ENCODE measurements at places on chromosomes 4 and X.
A peak's percentile ranks its signal among the peaks of the same experiment; 100 is the strongest.

DNA sequence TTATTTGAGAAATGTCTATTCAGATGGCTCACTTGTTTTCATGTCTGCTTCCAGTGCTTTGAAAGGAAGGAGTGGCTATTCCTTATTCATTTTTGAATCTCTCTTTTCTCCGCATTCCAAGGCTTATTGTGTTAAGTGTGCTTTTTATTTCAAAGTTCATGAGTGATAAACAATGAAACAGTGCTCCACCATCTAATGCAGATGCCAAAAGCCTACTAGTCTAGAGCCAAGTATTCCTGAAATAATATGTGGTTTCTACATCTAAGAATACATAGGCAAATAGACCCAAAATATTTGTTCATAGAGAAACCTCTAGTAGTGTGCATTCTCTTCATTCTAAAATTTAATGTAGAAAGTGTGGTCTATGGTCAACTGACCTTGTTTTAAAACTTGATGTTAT lies 187.3 kb downstream of the GABRB1 start:
- no peak overlapping the region for H3K27ac ChIP-seq
- H3K36me3 ChIP-seq: no peaks in the 10 kb centered on the region
- H3K4me3 ChIP-seq: no peak overlapping the region
- no peak for DNase-seq
- H3K4me1 ChIP-seq: no peaks in the 10 kb centered on the region
- H3K27me3 ChIP-seq: no peaks in the 10 kb centered on the region

DNA sequence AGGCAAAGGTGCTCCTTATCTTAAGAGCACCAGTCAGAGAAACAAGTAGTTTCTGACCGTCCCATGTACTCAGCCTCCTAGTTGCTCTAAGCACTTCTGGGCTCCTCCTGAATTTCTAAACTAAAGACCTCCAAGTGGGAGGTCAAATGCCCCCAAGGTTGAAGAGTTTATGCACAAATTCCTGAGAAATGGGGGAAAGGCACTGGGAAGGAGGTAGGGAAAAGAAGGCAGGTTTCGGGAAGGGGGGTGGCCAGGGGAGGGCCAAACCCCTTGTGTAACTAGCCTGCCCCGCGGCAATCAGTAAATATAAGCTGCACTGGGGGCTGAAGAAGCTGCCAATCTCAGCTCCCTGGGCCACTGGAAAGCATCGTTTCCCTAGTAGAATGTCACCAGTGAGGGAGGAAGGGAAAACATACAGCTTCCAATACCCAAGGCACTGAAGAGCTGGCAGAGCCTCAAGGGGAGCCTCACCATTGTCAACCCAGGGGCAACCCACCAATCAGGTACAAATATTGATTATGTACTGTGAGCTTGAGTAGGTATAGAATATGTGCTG lies 3.4 kb downstream of the FOXO4 start:
- no peak overlapping the region for H3K27ac ChIP-seq
- DNase-seq: no peak
- no peak overlapping the region for H3K4me3 ChIP-seq
- no peaks in the 10 kb centered on the region for H3K36me3 ChIP-seq

DNA sequence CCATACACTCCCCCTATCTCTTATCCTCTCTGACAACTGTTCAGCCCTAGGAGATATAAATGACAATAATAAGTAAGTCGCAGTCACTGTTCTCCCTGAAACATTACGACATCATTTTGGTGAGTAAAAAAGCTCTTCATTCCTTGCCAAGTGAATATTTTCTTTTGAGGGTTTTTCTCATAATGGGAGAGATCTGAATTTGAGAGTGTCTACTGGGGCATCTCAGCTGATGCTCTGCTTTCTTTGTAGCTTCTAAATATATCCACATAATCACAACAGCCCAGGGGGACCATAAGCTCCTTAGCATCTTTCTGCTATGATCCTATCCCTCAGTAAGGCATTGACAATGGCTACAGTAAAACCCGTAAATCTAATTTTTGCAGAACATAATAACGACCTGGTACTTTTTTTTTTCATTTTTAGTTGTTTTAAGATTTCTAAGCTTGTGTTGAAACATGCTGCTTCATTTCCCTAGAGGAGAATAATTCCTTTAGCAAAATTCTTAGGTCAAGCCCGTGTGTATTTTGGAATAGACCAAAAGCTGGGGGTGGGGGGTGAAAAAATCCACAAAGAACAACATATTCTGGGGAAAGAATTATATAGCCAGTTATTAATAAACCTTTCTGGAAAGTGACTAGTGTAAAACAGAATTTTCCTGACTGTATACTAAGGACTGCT lies 78.1 kb upstream of the GPM6B start:
- DNase-seq: no peak
- no peaks in the 10 kb centered on the region for H3K27me3 ChIP-seq
- H3K36me3 ChIP-seq: no peaks in the 10 kb centered on the region
- no peak overlapping the region for H3K4me3 ChIP-seq
- no peaks in the 10 kb centered on the region for H3K4me1 ChIP-seq
- H3K27ac ChIP-seq: no peak overlapping the region

DNA sequence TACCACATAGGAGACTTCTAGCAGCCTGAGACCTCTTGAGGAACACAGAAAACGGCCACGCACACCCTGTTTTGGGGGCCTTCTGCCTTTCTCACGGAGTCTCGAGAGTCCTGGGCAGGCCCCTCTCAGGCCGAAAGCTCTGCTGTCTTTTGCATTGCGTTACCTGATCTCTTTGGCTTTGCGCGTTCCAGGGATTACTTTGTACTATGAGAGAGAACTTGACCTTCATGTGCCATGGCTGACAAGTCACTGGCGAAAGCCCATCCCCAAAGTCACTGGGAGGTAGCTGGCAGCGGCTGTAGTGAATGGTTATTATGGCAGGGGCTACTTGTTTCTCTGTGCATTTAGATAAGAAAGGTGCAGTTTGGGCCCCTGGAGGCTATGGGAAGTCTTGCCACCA lies 8.0 kb upstream of the NAT8L start:
- no peaks in the 10 kb centered on the region for H3K4me1 ChIP-seq
- DNase-seq: no peak
- H3K27ac ChIP-seq: no peak overlapping the region

DNA sequence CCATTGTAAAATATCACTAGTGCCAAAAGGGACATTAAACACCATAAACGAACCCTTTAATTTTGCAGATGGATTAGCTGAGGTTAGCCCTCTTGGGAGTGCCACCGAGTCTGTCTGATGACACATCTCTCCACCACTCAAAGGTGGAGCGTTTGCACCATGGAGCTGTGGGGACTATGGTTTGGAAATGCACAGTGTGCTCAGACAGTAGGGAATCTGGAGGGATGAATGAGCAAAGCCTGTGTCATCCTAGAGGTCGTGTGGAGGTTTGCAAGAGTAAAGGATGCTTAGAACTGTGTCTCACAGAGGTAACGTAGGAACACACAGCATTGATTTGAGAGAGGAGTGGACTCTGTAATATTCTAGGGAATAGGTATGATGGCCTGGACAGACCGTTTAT lies 93.7 kb downstream of the CLNK start:
- H3K36me3 ChIP-seq: no peaks in the 10 kb centered on the region
- no peak overlapping the region for H3K27ac ChIP-seq
- DNase-seq: no peak
- no peaks in the 10 kb centered on the region for H3K27me3 ChIP-seq
- H3K4me1 ChIP-seq: no peaks in the 10 kb centered on the region

GRCh38 chrX:68665502-68665901 lies 18.0 kb downstream of the STARD8 start:
- no peaks in the 10 kb centered on the region for H3K36me3 ChIP-seq
- no peak overlapping the region for H3K4me3 ChIP-seq
- no peak for DNase-seq
- no peaks in the 10 kb centered on the region for H3K27me3 ChIP-seq
- H3K4me1 ChIP-seq: no peaks in the 10 kb centered on the region
- H3K27ac ChIP-seq: no peak overlapping the region

- H3K4me3 ChIP-seq: peak overlapping the region; percentile 1
- H3K36me3 ChIP-seq: no peaks in the 10 kb centered on the region
- no peaks in the 10 kb centered on the region for H3K4me1 ChIP-seq
- no peak for DNase-seq
- no peaks in the 10 kb centered on the region for H3K27me3 ChIP-seq
Measured at GRCh38 chr4:15339737-15340136, 88.1 kb upstream of the C1QTNF7 start.

DNA sequence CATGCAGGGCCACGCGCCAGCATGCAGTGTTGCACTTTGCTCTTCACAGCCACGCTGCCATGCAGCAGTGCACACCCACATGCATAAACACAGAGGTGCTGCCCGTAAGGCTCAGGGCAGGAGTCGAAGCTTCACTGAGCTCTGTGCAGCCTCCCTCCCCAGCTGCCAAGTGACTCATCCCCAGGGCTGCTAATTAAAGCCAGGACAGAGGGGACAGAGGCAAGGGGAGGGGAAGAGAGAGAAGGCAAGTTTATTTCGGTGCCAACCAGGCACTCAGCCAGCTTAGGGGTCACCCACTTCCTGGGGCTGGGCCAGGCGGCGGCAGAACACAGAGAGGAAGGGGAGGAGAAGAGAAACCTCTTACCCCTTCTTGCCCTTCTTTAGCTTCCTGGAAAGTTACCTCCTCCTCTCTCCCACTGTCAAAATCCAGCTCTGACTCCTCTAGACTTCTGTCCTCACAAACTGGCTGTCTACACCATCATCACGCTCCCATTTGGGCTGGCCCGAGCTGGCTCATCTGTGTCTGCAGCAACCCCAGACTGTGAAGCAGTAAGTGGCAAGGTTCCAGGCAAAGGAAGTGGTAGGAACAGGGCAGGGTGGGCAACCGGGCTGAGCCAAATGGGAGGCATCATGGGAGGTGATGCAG lies 6.2 kb upstream of the IQSEC2 start:
- H3K27me3 ChIP-seq: no peaks in the 10 kb centered on the region
- peak; percentile 79 for DNase-seq
- H3K36me3 ChIP-seq: no peaks in the 10 kb centered on the region
- peak overlapping the region; percentile 82 for H3K27ac ChIP-seq
- no peaks in the 10 kb centered on the region for H3K4me1 ChIP-seq
- no peak overlapping the region for H3K4me3 ChIP-seq

DNA sequence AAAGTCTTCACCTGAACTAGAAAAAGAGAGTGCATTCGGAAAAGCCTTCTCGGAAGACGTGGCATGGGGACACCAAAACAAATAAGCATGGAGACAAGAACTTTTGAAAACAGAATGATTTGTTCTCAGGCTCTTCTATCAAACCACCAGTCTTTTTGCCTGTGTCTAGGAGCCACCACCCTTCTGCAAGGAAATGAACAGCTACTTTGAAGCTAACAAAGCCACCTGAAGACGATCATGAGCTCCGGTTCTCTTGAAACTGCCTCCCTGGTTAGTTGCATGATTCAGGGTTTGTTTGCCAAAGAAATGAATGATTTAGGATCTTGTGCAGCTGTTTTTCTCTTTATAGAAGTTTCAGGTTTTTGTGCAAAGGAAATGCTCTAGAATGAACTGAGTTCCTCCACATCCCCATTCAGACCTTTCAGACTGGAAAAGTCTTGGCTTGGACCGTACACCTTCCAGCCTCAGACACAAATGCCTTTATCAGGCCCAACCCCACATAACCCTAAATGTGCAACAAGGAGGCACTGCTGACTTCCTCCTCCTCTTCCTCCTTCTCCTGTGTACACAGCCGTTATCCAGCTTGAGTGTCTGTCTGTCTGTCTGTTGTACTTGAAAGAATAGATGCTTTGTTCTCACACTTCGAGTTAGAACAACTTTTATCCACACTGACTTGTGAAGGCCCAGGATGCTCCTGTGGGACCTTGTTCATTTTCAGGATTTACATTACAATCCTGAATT lies 334.8 kb upstream of the KLF3 start:
- DNase-seq: no peak
- no peak overlapping the region for H3K27ac ChIP-seq
- no peak overlapping the region for H3K4me3 ChIP-seq
- no peaks in the 10 kb centered on the region for H3K36me3 ChIP-seq
- H3K4me1 ChIP-seq: peaks cover 6% of the 10 kb centered on the region

- no peaks in the 10 kb centered on the region for H3K36me3 ChIP-seq
- H3K4me1 ChIP-seq: no peaks in the 10 kb centered on the region
- H3K27me3 ChIP-seq: no peaks in the 10 kb centered on the region
- no peak overlapping the region for H3K27ac ChIP-seq
- no peak for DNase-seq
- no peak overlapping the region for H3K4me3 ChIP-seq
Measured at GRCh38 chr4:76061982-76062381, 12.5 kb upstream of the ART3 start.

DNA sequence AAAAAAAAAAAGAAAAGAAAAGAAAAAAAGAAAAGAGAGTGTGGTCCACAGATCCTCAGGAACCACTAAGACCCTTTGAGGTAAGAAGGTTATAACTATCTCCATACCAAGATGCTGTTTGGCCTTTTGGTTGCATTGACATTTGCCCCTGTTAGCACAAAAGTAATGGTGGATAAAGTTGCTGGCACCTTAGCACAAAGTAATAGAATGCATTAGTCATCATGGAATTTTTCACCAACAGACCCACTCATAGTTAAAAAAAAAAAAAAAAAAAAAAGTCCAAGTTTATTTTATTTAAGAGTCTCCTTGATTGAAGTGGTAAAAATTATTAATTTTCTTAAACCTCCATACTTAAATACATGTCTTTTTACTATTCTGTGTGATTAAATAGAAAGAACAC lies 78.4 kb upstream of the RBPJ start:
- H3K36me3 ChIP-seq: no peaks in the 10 kb centered on the region
- no peak overlapping the region for H3K4me3 ChIP-seq
- DNase-seq: no peak
- no peaks in the 10 kb centered on the region for H3K4me1 ChIP-seq
- no peak overlapping the region for H3K27ac ChIP-seq

GRCh38 chr4:165502916-165503907 lies 124.4 kb downstream of the CPE start:
- no peaks in the 10 kb centered on the region for H3K27me3 ChIP-seq
- no peaks in the 10 kb centered on the region for H3K4me1 ChIP-seq
- no peaks in the 10 kb centered on the region for H3K36me3 ChIP-seq
- H3K4me3 ChIP-seq: no peak overlapping the region

GRCh38 chr4:102345795-102346100 lies 466 bp upstream of the SLC39A8 start:
- H3K27ac ChIP-seq: peak overlapping the region; percentile 79
- H3K4me1 ChIP-seq: no peaks in the 10 kb centered on the region
- no peaks in the 10 kb centered on the region for H3K36me3 ChIP-seq
- H3K4me3 ChIP-seq: peak overlapping the region; percentile 60
- no peaks in the 10 kb centered on the region for H3K27me3 ChIP-seq
- DNase-seq: no peak

DNA sequence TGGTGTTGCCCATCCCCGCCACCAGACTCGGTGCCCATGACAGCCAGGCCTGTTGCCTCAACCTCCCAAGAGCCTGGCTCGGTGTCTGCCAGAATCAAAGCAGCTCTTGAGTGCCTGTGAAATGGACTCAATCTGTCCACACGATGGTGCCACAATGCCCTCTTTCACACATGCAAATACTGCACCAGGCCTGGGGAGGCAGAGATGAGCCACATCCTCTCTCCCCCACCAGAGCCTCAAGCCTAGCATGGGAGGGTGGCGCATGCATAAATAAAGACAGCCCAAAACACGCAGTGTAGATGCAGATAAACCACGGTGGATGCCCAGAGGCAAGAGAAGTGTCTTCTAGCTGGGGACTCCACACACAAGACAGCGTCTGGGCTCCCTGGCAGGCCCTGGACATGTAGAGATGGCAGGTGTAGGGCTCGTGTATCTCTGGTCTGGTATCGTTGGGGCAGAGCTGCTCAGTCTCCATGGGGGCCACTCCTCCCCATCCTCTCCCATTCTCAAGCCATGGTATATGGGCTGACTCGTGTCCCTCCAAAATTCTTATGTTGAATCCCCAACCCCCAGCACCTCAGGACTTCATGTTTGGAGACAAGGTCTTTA lies 65.6 kb downstream of the JAKMIP1 start:
- no peaks in the 10 kb centered on the region for H3K27me3 ChIP-seq
- no peaks in the 10 kb centered on the region for H3K4me1 ChIP-seq
